ENCODE measurements at places on chromosomes 3 and 15. TPM values are rescaled to one million over a fixed set of nuclear protein-coding genes. Genes with fewer than 3 reads are reported as not detected.

Gene ALS2CL
- 21.1 TPM for total RNA-seq

Gene SPINK8
- not detected for total RNA-seq

Gene CYP1A2
- total RNA-seq = not detected

Gene SNX22
- total RNA-seq = 0.42 TPM

Gene CYP11A1
- not detected for total RNA-seq

Gene CCR3
- 0.23 TPM for total RNA-seq

Gene ROBO1
- total RNA-seq = not detected

Gene GRIP2
- total RNA-seq = 0.10 TPM

Gene PLSCR2
- not detected for total RNA-seq

Gene SCN11A
- 0.05 TPM for total RNA-seq
